ENCODE measurements at places on chromosomes 1 and 21.
A peak's percentile ranks its signal among the peaks of the same experiment; 100 is the strongest.

GRCh38 chr1:25902462-25902861 is 3.8 kb downstream of the STMN1 start:
- DNase-seq = no peak

DNA sequence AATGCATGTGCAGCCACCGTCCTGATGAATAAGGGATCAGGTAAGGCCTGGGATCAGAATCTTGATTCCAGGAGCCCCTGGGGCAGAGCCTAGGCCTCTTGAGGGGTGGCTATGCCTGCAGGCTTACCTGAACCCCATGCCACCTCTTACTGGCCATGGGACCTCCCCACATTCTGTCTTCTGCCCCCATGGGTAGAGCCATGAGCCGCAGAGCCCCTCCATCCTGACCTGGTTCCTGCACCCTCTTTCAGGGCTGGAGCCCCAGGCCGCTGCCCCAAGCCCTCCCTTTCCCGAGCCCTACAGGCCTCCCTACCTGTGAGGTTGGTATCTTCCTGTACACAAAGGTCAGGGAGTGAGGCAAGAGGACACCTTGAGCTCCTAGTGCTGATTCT is 120.8 kb downstream of the DMRTB1 start:
- DNase-seq = no peak

GRCh38 chr21:32951041-32951440 is 74.7 kb upstream of the OLIG2 start:
- DNase-seq = no peak

DNA sequence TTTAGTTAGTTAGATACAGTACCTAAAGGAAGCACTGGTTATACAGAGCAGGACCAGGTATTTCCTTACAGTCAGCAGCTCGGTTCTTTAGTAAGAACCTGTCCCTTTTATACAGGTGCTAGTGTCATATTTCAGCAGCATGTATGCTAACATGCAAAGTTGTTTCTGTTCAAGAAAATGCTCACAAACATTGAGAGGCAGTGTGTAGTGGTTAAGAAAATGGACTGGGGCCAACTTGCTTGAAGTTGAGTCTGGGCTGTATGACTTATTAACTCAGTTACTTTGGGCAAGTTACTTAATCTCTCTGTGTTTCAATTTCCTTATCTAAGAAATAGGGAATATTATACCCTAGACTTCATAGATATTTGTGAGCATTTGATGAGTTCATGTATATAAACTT is 31.1 kb downstream of the AK4 start:
- no peak for DNase-seq

GRCh38 chr21:42796327-42797062 is 82.8 kb downstream of the WDR4 start:
- no peak for DNase-seq

DNA sequence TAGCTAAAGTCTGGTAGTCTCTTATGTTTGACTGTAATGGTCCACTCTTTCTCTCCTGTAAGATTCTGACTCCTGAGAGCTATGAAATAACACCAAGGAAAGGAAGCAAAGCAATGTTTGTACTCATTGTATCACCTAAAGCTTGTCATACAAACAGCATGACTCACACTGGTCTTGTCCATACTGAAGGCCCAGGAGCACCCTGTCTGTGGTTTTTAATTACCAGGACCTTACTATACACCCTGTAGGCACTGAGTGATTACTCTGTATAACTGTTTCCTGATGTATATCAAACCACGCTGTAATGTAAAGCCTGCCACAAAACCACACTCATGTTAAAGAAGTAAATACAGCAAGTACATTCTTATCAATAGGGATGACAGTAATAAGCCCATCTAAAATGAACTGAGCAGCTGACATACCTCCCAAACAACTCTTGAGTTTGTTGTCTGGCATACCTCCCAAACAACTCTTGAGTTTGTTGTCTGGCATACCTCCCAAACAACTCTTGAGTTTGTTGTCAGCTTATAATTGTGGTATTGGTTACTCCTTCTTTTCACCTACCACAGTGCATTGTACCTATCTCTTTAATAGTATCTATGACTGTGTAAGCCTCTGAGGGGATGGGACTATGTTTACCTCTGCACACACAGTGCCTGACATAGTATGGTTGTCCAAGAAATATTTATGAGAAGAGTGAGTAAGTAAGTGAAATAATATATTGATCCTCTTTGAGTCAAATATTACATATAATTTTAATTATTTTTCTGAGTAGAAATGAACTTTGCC is 11.6 kb upstream of the TNFSF18 start:
- no peak for DNase-seq

DNA sequence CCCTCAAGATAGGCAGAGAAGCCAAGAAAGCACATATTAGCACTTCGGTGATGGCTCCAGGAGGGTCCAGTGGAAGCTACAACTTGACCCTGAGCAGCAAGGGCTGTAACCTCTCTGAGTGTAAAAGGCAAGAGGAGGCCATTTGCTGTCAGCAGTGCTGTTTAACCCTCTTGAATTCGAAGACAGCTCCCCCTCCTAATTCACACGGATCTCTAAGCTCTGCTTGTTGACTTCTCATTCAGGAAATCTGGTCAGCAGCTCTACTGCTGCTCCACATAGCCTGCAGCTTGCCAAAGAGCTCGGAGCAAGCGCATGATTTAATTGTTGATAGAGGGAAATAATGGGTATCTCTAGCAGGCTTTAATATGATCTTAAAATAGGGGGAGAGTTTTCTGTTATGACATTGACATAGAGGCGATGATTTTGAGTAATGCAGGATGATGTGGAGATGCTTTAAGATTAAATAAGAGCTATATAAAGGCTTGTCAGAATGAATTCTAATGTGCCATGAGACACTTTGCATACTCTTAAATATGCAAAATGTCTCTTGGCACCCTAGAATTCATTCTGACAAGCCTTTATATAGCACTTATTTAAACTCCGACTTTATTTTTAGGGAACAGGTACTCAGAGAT is 79.4 kb upstream of the USH2A start:
- DNase-seq = no peak

DNA sequence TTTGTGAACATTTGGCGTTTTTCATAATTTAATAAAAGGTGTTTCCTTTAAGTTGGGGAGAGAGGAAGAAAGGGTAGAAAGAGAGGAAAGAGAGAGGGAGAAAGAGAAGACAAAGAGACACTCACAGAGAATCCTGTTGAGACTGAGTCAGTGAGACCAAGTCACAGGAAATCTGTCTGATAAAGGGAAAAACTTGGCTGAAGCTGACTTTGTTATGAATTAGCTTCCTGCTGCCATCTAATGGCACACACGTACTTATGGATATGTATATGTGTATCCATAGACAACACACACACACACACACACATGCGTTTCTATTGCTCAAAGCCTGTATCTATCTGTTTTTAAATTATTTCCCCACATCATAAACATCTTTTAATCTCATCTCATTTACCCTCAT is 42.5 kb upstream of the DISC1 start:
- no peak for DNase-seq

GRCh38 chr1:245458761-245459174 is 304.0 kb downstream of the KIF26B start:
- DNase-seq = no peak

DNA sequence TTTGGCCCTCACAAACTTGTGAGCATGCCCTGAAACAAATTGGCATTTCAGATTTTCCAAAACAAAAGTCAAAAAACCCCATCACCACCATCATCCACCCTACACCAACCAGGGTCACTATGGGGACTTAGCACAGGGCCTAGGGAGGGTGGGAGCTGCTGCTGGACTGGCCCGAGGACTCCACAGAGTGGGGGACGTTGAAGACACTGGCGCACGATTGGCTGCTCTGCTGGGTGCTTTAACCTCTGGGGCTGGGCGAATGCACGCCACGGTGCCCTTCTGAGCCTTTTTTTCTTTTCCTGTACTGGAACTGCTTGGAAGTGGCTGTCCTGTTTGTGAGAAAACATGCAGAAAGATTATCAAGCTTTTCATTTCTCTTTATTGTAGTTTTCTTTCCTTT is 92.8 kb downstream of the CD247 start:
- no peak for DNase-seq

DNA sequence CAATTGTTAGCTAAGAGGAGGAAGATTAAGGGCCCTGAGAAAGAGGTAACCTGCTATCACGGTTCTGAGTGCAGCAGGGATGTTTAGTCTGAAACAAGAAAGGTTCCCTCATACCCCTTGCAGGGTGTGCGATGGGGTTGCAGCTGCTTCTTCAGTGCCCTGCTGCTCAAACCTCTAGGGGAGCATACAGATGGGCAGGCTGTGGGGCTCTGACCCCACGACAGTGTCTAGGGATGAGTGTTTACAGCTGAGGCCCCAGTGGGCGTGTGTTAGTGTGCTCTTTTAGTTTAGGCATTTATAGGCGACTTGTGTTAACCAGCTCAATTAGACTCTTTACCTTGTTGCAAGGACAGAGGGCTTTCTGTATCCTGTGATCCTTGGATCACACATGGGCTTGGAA is 41.3 kb upstream of the PLA2G5 start:
- DNase-seq = no peak

DNA sequence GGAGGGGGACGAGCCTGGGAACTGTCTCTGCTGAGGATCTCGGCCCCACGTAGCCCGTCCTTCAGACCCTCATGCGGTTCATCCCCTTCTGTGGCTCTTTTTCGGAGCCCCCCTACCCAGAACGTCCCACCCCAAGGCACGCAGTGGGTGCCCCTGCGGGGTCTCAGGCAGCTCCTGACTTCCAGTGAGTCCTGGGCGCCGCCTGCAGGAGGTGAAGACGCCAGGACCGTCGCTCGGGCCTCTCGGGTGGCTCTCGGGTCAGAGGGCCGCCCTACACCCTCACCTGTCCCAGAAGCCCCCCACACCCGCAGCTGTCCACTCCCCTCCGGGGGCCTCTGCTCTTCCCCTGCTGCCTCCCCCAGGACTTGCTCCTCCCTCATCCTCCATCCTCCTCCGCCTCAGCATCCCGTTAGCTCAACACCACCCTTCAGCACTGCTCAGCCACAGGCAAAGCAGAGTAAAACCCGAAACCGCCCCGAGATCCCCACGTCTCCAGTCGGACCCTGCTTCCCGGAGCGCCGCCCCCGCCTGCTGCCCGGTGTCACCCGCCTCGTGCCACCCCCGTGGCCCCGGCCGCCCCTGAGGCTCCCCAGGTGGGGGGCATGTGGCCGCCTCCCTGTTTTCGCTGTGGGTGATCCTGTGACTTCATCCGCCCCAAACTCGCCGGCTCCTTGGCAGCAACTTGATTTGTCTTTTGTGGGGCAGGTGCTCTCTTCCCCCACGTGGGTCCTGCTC is 13.3 kb upstream of the POFUT2 start:
- DNase-seq = no peak

- DNase-seq = no peak
Measured at GRCh38 chr1:28113242-28113572, 24.8 kb upstream of the EYA3 start.

DNA sequence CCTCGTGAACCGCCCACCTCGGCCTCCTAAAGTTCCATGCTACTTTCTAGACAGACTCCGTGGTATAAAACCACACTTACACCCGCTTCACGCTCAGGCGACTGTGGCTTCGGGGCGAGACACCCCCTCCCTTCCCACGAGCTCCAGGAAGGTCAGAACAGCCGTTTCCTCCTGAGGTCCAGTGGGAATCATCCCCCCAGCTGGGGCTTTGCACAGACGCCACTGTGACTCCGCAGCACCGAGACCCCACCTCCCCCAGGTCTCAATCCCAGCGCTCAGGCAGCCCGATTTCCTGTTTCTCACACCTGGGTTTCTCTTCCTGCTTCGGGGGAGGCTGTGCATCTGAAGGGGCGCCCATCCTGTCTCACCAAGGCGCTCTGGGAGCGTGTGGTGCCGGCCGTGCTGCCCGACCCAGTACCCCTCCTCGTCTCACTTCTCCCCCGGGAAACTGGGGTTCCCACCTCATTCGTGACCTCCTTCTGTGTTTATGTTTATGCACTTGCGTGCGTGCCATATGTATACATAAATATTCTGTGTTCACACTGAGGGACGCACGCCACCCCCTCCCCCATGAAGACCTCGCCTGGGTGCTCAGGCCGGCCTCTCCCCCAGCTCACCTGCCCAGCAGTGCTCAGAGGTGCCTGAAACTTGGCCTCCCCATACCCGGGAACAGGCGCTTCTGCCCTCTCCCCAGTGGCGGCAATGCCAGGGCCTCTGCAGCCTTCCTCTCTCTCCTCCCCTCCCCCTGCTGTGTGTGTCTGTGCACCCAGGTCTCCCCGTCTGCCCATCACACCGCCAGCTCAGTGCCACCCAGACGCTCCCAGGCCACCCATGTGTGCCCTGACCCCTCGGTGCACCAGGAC is 14.6 kb downstream of the SLC35E2B start:
- peak; percentile 31 for DNase-seq

- no peak for DNase-seq
Measured at GRCh38 chr1:17588048-17588871, 48.8 kb downstream of the ARHGEF10L start.

DNA sequence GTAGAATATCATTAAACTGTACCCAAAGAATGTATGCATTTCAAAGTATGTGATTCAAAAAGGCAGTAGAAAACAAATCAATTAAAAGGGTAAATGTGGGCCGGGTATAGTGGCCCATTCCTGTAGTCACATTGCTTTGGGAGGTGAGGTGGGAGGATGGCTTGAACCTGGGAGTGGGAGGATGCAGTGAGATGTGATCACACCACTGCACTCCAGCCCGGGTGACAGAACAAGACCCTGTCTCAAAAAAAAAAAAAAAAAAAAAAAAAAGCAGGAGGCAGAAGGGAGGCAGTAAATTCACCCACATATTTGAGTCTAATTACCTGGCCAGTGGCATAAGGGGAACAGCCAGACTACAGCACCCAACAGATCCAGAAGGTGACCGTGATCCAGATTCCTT is 17.9 kb upstream of the PRSS38 start:
- no peak for DNase-seq

GRCh38 chr1:182724215-182724614 is 39.8 kb upstream of the RGS8 start:
- DNase-seq = no peak

- DNase-seq = no peak
Measured at GRCh38 chr1:81392526-81393226, 408.1 kb upstream of the ADGRL2 start.

DNA sequence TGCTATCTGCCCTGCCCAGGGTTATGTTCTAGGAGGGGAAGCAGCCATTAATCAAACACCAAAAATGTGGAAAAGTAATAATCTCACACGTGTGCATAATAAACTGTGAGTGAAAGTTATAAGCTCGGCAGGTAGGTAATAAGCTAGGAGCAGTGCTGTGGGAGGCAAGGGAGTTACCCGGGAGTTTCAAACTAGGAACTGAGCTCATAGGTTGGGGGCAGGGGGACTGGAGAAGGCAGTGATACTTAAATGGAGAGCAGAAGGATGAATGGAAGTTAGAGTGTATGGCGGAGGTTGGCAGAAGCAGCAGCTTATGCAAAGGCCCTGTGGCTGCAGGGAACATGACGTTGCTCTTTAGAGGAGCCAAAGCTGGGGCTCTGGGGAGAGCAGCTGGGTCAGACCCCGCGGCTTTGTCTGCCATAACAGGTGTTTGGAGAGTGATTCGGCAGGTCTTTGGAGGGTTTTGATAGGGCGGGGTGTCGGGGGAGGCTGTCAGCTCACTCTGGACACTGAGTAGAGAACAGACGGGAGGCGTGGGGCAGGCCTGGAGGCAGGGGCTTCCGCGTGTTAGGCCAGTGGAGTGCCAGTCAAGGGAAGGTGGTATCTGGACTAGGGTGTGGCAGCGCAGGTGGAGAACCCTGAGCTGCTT is 20.0 kb downstream of the PTPRF start:
- no peak for DNase-seq

- no peak for DNase-seq
Measured at GRCh38 chr1:59556398-59556797, 258.4 kb upstream of the HOOK1 start.

GRCh38 chr1:94524531-94524930 is 17.0 kb downstream of the F3 start:
- DNase-seq = no peak

Measured in effector memory CD8-positive, alpha-beta T cell (primary cell).